ENCODE measurements at places on chromosomes 2 and 18. TPM values are rescaled to one million over a fixed set of nuclear protein-coding genes. Genes with fewer than 3 reads are reported as not detected.

Gene DYNAP
- total RNA-seq = not detected

DNA sequence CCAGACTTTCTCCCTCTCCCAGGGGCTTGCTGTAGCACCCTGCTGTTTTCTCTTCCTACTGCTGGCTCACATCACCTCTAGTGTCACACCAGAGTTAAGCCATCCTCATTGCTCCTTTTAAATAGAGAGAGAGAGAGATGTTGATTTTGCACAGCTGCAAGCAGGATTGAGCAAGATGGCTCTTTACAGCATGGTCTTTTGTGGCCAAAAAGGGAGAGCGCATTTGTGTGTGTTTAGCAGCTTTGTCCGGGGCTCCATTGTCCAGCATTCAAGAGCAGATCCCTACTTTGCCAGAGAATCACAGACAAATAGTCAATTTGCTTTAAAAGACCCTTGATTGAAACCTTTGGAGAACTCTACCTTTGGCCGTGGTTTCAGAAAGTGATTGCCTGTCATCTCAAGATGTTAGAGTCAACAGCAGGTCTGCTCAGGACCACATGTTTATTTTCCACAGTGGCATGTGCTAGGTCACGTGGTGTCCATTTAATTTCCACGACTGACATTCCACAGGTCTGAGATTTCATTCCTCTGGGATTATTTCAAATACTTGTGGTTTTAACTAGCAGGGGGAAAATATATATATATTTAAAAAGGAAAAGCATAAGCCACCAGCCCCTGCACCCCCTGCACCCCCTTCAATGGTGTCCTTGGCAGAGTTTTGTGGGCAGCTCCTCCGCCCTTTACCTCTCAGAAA is 359.9 kb upstream of the SLC14A2 start:
- DNase-seq = no peak

Gene IAH1
- total RNA-seq = 32.2 TPM

- DNase-seq = no peak
Observed at GRCh38 chr18:63700501-63700900, 2.3 kb upstream of the SERPINB11 start.

DNA sequence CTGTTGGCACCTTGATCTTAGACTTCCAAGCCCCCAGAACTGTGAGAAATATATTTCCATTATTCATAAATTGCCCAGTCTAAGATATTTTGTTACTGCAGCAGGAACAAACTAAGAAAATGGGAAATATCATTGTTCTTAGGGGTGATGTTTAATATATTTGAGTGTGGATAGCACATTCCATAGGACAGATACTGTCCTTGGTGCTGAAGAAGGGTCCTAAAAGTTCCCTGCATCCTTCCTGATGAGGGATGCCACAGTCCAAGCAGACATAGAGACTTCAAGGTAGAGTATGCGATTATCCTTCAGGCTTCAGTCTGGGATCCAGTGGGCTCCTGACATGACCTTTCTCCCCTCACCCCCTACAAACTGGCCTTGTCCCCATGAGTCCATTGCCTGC is 689.0 kb downstream of the TDRD15 start:
- DNase-seq = no peak

- DNase-seq = no peak
Observed at GRCh38 chr2:61419570-61419969, 51.3 kb downstream of the USP34 start.

- DNase-seq = no peak
Observed at GRCh38 chr2:9738535-9739496, 104.5 kb upstream of the TAF1B start.

All from HT-29 (cell line).